Cerebellar cortex (tissue), 1 donor: ENCODE measurements at places on chromosomes 3 and 15.

GRCh38 chr3:23166276-23166675, 36.9 kb upstream of the UBE2E2 start:
- DNase-seq, result no peak

DNA sequence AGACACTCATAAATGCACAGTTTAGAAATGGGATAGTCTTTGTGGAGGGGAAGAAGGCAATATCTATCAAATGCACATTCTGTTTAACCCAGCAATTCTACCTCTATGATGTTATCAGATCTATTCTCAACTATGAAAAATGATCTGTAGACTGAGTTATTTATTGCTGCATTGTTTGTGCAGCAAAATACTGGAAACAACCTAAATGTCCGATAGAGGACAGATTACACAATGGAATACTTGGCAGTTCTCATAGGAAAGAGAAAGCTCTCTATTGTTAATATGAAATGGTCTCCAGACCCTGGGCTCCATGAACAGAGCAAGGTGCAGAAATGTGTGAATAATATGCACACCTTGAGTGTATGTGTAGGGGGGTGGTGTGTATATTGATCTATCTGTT, 49.0 kb upstream of the SELENOK start:
- no peak for DNase-seq

- DNase-seq, result no peak
Measured at GRCh38 chr3:58724336-58724735, 57.8 kb upstream of the FAM3D start.

- no peak for DNase-seq
Measured at GRCh38 chr3:182276512-182276911, 516.8 kb upstream of the ATP11B start.

GRCh38 chr3:179964890-179965289, 71.8 kb downstream of the PEX5L start:
- DNase-seq, result no peak

- DNase-seq, result no peak
Measured at GRCh38 chr15:80585544-80586018, 109.5 kb upstream of the ABHD17C start.

DNA sequence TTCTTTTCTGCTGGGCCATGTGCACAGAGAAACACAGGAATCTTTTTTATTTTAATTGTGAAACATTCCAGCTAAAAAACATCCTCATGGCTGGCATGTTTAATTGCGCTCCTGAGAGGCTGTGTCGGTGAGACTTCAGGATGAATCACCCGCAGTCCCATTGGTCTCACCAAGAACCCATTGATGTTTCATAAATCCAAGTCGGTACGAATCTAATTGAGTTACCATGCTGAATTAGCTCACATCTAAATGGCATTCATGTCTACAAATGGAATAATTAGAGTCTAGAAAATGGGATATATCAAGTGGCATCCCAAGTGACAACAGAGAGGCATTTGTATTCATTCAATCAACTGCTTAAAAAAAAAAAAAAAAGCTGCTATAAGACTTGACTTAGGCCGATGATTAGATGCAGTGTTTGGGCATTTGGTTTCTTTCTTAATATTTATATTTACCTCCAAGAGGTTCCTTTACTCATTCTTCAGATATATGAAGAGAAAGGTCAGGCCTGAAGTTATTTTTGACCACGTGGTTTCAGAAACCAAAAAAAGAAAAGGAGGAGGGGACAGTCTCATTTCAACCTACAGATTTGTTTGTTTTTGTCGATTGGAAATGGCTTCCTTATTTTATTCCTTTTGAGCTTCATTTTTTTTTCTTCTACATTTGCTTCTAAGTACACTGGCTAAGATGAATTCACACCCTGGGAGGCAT, 79.1 kb upstream of the FOXB1 start:
- no peak for DNase-seq

DNA sequence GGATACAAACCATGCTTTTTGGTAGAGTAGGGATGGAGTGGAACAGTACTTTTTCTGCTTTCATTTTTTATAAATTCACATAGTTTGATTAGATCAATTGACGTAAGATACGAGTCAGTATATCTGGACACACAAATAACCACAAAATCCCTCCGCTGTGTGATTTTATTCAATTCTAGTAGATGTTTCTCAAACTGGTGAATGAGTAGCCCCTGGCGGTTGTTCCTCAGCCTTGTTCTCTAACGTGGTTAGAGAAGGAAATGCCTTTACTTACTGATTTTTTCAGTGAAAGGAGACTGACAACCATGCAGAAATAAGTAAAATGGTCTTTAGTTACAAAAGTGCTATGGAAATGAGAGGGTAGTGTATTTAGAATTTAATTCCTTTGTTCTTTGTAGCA, 161.0 kb downstream of the TCF12 start:
- no peak for DNase-seq

DNA sequence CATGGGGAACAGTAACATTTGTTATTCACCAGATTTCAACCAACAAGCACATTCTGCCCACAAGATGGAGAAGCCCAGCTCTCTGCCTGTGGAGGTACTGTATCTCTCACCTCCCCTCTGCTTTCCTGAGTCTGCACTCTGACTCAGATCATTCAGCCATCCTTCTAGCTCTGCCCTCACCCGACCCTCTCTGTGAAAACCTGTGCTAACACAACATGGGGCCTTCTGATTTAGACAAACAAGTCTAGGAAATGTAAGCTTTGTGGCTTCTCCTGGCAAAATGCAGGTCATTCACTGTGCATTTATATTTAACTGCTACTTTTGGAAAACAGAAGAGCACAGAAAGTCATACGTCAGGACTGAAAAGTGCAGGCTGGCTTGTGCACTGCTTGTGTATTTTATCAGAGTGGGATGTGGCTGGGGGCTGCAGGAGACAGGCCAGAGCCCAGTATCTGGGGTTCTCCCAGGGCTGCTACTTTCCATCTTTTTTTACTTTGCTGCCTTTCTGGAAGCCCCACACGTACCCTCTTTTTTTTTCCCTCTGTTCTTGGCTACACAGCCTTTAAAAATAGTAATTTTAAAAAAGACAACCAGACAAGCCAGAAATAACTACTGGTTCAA, 50.8 kb downstream of the SUSD5 start:
- no peak for DNase-seq

DNA sequence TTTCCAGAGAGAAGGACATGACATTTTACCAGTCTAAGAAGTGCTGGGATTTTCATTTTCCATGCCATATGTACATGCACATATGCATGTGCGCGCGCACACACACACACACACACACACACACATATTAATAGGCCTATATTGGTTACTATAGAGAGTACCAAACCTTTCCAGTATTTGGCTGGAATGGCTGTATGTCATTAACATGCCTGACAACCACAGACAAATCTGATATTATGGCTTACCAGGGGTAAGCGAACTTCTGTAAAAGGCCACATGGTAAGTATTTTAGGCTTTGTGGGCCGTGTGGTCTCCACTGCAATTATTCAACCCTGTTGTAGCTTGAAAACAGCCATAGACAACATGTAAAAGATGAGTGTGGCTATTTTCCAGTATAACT, 97.2 kb upstream of the TSPAN3 start:
- DNase-seq, result no peak

GRCh38 chr3:117788061-117788460, 1078.5 kb downstream of the TUSC7 start:
- no peak for DNase-seq

- no peak for DNase-seq
Measured at GRCh38 chr3:38542401-38543298, 46.5 kb downstream of the EXOG start.

- no peak for DNase-seq
Measured at GRCh38 chr15:92112711-92113110, 259.2 kb downstream of the SLCO3A1 start.

GRCh38 chr3:102916532-102916931, 481.7 kb downstream of the ZPLD1 start:
- DNase-seq, result no peak

DNA sequence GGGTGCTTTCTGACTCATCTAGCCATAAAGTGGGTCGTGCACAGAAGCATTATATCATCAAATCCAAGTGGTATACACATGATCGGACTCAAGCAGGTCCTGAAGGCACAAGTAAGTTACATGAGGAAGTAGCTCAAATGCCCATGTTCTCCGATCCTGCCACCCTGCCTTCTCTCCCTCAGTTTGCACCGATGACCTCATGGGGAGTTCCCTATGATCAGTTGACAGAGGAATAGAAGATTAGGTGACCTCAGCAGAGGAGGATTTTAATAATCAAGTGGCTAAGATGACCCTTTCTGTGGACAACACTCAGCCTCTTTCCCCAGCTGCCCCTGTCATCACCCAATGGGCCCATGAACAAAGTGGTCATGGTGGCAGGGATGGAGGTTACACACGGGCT, 149.5 kb downstream of the TBC1D5 start:
- no peak for DNase-seq
